HepG2 (cell line): ENCODE measurements at places on chromosomes 7 and 10.

GRCh38 chr10:91350651-91351081 lies 59.5 kb upstream of the HECTD2 start:
- DNase-seq: no peak

DNA sequence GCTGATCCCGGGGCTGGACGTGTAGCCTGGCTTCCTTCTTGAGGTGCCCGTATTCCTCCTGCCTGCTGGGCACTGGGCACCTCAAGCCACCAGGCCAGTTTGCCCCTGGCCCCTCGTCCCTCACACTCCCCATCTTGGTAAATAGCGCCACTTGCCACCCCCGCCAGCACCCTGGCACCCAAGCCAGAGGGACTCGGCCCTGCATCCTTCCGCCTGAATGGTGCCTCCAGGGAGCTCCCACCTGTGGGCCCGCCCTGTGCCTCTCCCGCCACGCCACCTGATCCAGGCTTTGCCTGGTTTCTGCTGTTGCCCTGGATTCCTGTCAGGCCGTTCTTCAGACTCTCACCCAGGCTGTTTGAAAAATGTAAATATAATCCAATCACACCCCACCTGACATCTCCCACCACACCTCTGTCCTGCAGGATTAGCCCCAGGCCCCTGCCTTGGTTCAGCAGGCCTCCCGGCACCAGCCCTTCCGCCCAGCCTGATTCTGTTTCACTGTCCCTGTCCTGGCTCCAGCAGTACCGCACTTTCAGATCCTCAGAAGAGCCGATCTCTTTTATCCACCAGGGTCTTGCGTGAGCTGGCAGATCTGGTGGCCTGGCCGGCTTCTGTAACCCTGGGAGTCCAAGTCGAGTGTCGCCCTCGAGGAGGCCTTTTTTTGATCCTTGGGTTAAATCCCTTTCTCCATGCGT lies 33.8 kb downstream of the WIPI2 start:
- DNase-seq: no peak

DNA sequence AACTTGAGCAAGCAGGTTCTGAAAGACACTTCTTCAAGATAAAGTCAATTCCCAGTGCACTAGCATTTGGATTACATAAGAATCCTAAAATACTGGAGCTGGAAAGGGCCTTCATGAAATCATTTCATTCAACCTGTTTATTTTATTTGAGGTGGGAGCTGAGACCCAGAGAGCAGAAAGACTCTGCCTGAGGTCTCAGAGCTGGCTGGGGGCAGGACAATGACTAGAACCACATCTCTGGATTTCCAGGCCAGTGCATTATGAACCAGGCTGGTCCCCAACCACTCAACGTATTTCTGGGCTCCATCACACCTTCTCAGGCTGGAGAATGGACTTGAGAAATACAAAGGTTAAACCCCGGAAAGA lies 8.4 kb downstream of the ANXA11 start:
- no peak for DNase-seq

DNA sequence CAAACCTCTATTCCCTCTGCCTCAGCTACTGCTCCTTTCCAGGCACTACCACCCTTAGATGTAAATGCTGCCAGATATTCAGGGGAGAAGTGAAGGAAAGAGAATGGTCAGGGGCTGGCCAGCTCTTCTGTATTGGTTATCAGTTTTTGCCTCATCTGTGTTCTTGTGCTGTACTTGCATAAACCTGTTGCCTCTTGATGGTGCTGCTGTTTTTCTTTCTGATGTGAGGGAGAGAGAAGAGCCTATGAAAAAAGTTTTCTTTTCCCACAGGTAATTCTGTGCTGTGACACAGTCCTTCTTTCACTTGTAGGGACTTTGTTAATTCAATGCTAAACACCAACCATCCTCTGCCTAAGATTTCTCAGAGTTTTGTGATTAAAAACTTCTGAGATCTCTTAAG lies 57.5 kb downstream of the STK31 start:
- no peak for DNase-seq

- no peak for DNase-seq
Measured at GRCh38 chr10:74113546-74113945, 37.1 kb downstream of the AP3M1 start.

- no peak for DNase-seq
Measured at GRCh38 chr7:22611758-22612079, 111.7 kb upstream of the STEAP1B start.

- peak; percentile 39 for DNase-seq
Measured at GRCh38 chr7:155531681-155532080, 14.7 kb downstream of the CNPY1 start.

DNA sequence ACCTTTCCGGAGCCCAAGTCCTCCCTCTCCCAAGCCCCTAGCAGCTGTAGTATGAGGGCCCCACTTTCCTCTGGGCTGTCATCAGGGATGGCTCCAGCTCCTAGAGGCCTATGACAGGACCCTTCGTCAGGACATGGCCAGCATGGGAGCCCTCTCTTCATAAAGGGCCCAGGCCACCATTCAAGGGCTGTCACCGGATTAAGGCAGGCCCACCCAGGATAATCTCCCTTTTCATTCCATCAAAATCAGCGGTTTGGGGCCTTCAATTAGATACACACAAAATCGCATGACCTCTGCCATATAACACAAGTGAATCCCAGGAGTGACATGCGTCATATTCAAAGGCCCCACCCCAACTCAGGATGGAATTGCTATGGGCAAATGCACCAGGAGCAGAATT lies 12.2 kb upstream of the GDF10 start:
- DNase-seq: no peak

- DNase-seq: no peak
Measured at GRCh38 chr10:101046332-101047238, 15.2 kb upstream of the KAZALD1 start.

- no peak for DNase-seq
Measured at GRCh38 chr7:142901426-142902259, 16.1 kb upstream of the TRPV6 start.

DNA sequence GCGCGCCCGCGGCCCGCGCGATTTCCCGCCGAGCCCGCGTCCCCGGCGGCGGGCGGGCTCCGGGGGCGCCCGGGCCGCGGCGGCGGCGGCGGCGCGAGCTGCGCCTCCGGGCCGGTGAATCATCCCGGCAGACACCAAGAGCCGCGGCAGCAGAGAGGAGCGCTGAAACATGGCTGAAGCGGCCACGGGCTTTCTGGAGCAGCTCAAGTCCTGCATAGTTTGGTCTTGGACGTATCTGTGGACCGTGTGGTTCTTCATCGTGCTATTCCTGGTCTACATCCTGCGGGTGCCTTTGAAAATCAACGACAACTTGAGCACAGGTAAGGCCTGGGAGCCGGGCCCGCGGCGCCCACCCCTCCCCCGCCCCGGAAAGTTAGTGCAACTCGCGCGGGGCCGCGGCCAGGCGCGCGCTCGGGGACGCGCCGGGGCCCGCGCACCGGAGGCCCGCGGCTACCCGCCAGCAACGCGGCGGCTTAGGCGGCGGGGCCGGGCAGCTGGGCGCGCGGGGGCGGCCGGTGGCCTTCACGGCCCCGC lies at the start of gene ST7:
TSS of gene ST7 (plus strand) at position 130 of the 534 bp plus-strand sequence. CDS start at position 170, 40 bp downstream.
- peak; percentile 50 for DNase-seq

GRCh38 chr7:50317221-50317678 lies 12.7 kb downstream of the IKZF1 start:
- no peak for DNase-seq

GRCh38 chr10:31836569-31837406 lies 91.8 kb downstream of the ARHGAP12 start:
- DNase-seq: peak; percentile 36

- DNase-seq: no peak
Measured at GRCh38 chr10:71075759-71076472, 136.5 kb upstream of the UNC5B start.

DNA sequence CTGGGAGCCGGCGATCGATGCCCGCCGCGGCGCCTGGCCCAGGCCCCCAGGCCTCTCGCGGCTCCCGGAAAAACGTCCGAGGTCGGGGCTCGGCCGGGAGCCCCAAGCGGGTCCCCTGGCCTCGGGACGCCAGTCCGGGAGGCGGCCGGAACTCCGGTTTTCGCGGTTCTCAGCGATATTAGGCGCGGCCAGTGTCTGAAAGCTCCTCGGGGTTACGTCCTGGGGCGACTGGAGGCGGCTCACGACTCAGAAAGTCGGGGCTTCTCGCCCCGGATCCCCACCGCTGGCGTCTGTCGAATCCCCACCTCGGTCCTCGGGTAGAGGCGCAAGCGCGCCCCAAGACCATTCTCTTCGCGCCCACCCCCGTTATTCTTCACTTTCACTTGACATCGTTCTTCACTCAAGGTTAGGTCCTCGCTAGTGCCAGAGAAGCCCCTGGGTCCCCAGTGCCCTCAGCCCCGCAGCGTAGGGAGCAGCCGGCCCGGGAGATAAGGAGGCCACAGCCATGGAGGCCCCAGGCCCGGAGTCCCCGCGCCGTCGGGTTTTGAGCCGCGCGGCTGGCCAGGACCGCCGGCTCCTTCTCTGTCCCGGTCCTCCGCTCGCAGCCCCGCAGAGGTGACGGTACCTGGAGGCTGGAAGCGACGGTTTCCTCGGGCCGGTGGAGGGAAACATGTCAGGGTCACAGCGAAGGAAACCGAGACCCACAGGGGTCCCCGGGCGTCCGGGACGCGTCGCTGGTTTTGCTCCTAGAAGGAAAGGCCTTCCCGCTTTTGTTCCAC lies 35.2 kb upstream of the EBLN1 start:
- no peak for DNase-seq

DNA sequence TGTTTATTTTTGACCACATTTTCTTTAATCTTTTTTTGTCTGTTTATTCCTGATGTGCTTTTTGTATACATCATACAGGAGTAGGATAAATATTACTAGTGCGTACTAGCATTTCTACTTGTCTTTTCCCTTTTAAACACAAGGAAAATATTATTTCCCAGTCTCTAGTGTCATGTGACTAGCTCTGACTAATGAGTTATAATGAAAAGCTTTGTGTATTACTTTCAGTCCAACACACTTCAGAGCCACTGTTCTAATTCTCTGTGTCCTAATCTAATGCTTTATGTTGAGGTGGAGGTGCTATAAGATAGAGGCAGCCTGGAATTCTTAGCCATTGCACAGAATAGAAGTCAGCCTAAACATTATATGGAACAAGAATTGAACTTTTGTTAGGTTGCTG lies 65.0 kb upstream of the RAB18 start:
- DNase-seq: no peak
